ENCODE measurements at places on chromosomes 7 and 10. TPM values are rescaled to one million over a fixed set of nuclear protein-coding genes. Genes with fewer than 3 reads are reported as not detected.

The ZDHHC6 gene
- total RNA-seq, result 22.4 TPM

The MAGI2 gene
- 0.97 TPM for total RNA-seq

The TFR2 gene
- not detected for total RNA-seq

The SPDYE2B gene
- not detected for total RNA-seq

The UCN3 gene
- total RNA-seq, result not detected

The TMEM176A gene
- total RNA-seq, result not detected

The C7orf57 gene
- total RNA-seq, result under 0.01 TPM

The FAM180A gene
- total RNA-seq, result not detected

The CYP3A5 gene
- not detected for total RNA-seq

The CYP2C9 gene
- total RNA-seq, result not detected

The KCNMA1 gene
- 1.4 TPM for total RNA-seq

The AKR1C3 gene
- 47.7 TPM for total RNA-seq

The MUC3A gene
- total RNA-seq, result not detected

The BLNK gene
- total RNA-seq, result not detected

The IDE gene
- 25.0 TPM for total RNA-seq

The UTF1 gene
- not detected for total RNA-seq

The ZNF783 gene
- 5.3 TPM for total RNA-seq

The BNIP3 gene
- total RNA-seq, result 50.9 TPM

The NKX1-2 gene
- total RNA-seq, result not detected

The HOXA2 gene
- total RNA-seq, result 0.15 TPM

The COX19 gene
- 8.4 TPM for total RNA-seq

The NXPH1 gene
- not detected for total RNA-seq

The GSDME gene
- 41.3 TPM for total RNA-seq

The ITIH2 gene
- total RNA-seq, result not detected

The MYO1G gene
- 0.15 TPM for total RNA-seq

The KIAA1549 gene
- total RNA-seq, result 1.9 TPM

The ZNF716 gene
- not detected for total RNA-seq

The RPS24 gene
- 1,992 TPM for total RNA-seq

The STOX1 gene
- 0.30 TPM for total RNA-seq

The DYDC2 gene
- total RNA-seq, result not detected

Data from epithelial cell of umbilical artery (primary cell).